NCI-H187 treated with DMSO at 0.1 percent for 48 hours (cell line): ENCODE measurements at places on chromosomes 3 and 15.

DNA sequence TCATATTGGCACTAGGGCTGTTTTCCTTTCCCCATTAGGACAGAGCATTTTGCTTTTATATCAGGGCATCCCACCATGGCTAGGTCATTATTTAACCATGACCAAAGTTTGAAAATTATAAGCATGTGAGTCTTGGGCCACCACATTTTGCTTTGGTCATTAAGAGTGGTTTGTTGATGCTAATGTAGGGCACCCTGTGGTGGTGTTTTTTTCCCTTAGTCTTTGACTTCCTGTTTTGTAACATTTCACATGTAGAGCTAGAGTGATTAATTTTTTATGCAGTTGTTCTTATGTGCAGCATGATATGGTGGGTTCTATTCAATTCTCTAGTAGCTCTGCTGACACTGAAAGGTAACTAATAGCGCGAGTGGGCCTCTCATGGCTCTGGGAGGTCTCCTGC is 249.6 kb upstream of the ROBO1 start:
- DNase-seq: no peak

DNA sequence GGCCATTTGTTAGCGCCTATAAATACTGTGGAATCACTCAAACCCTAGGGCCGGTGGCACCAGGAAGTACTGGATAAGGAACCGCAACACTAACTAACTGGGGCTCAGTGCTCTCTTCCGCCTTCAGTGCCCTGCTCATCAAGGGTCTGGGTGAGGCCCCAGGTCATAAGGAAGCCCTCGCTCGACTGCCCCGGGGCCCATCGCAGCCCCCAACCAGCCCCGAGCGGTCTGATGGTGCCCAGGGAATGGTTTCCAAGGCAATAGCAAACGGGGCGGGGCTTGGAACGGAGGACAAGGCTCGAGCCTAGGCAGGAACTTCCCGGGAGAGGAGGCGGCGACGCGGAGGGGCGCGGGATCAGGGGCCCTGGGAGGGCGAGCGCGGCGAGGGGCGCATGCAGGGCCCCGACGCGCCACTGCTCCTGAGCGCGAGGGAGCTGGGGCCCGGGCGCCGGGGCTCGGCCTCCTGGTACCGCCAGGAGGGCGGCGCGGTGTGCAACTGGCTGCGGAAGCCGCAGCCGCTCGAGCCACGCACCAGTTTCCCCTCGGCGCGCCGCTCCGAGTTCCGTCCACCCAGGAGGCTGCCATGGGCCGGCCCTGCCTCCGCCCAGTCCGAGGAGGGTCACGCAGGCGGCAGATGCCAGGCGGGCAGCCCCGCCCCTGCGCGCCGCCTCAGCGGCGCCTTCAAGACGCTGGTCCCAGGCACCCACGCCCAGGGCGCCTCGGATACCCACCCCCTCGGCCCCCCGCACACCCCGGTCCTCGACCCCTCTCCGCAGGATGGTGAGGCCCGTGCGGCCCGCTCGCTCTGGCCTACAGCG is at the start of gene TTLL3:
Gene TTLL3, plus strand, starts transcription at position 648 of the 818 bp plus-strand sequence. CDS start 400 bp downstream, outside the sequence.
- no peak for DNase-seq

GRCh38 chr3:137770066-137770834 is 6.1 kb downstream of the SOX14 start:
- no peak for DNase-seq

GRCh38 chr3:23096041-23096440 is 107.1 kb upstream of the UBE2E2 start:
- DNase-seq: no peak

DNA sequence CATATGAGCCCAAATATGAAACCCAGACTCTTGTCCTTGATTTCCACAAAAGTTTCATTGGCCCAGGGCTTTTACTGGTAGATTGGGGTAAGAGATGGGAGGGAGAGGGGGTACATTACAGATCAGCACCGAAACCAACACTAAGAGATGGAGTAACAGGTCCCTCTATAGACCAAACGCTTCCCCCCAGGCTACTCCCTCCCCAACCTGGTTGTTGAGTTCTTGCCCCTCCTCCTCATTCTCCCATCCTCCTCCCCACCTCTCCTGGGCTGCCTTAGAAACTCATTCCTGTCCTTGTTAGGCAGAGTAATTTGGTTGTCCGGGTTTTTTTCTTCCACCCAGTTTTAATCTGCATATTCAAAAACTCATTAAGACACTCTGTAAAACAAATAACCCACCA is 74.1 kb downstream of the MESD start:
- DNase-seq: no peak

- DNase-seq: no peak
These were observed 322.1 kb downstream of the PYDC2 start for GRCh38 chr3:191783024-191783423.

DNA sequence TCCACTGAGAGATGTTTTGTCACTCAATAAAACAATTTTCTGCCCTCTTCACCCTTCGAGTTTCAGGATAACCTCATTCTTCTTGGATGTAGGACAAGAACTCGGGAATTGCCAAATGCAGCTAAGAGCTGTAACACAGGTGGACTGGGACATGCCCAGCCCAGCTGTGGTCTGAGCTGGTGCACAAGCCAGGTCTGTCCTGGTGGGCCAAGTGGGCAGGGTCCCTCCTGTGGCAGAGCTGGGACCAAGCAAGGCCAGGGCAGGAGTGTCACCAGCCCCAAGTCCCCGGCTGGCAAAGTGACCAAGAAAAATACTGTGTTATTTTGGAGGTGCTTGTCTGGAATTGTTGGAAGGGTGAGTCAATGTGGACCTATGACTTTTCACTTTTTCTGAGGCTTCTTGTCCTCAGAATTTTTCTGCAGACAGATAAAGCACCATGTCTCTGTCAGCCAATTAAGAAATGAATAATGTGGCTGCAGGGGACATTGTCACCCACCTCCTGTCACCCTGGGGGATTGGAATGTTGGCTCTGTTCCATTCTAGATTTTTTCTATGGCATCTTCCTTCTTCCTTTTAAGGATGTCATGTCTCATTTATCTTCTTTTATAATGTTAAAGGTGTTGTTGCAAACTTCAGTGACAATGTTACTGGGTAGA is 645.2 kb upstream of the EPHA6 start:
- DNase-seq: no peak

- DNase-seq: no peak
These were observed 292.1 kb downstream of the FGF12 start for GRCh38 chr3:192435241-192435640.

DNA sequence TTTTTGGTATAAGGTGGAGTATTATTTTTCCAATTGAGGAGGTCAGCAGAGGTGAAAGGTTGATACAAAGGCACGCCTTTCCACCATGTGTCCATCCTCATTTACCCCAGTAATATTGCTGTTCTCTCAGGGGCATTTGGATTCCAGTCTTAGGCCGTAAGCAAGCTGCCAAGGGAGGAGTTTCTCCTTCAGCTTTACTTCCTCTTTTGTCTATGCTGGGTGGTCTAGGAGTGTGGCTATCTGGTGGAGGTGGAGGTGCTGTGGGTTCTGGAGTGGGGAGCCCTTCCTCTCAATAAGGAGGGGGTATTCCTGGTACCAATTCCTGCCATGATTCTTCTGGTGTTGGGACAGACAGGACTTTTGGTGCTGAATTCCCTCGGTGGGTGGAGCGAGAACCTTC is 340.6 kb downstream of the KCNH8 start:
- no peak for DNase-seq

- DNase-seq: no peak
These were observed 55.1 kb upstream of the SPRED1 start for GRCh38 chr15:38197553-38197952.

DNA sequence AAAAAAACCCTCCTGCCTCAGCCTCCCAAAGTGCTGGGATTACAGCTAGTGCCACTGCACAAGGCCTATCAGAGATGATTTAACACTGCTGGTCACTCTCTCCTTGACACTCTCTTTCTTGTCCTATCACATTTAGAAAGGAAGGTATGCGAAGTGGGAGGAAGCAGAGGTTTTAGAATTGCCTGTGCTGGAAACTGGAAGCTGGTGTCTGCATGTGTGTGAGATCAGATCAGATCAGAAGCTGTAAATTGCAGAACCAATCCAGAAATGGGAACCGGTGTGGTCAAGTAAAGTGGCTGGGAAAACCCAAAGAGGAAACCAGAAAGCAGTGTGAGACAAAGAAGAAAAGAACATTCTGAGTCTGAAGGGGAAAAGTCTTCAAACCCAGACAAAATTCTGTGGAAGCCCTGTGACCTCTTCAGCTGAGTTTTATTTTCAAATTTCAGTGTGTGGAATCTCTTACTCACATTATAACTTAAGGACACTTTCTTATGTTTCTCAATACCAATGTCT is 2.8 kb downstream of the EFHB start:
- no peak for DNase-seq

- DNase-seq: no peak
These were observed 15.1 kb downstream of the SH2D7 start for GRCh38 chr15:78107471-78107870.

DNA sequence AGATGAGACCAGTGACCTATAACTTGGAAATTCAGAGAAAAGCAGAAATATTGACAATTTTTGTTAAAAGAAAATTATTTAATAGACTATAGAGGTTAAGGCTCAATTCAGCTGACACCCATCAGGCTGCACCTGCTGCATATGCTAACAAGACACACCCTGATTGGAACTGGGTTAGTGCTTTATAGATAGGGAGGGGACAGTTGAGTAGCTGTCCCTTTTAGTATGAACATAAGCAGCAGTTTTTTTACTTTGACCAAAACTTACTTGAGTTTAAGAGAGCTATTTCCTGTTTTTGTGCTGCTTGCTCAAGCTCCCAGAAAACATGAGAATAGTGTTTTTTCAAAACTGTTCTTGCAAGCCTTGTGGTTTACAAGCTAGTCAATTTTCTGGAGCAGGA is 292.6 kb downstream of the LRRC3B start:
- no peak for DNase-seq

DNA sequence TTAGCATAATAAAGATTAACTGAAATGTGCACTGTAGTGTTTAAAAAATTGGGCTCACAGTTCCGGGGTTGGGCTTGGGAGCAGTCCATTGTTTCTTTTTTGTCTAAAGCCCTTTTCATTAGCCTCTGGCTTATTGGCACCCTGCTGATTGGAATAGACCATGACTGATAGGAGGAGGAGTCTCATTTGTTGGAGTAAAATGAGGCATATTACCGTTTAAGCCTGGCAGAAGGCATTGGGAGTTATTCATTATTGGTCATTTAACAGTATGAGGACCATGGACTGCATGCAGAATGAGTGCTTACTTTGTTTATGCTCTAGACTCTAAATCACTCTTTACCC is 139.0 kb upstream of the CGNL1 start:
- DNase-seq: peak; percentile 29
